ENCODE measurements at places on chromosomes 2 and 18.

DNA sequence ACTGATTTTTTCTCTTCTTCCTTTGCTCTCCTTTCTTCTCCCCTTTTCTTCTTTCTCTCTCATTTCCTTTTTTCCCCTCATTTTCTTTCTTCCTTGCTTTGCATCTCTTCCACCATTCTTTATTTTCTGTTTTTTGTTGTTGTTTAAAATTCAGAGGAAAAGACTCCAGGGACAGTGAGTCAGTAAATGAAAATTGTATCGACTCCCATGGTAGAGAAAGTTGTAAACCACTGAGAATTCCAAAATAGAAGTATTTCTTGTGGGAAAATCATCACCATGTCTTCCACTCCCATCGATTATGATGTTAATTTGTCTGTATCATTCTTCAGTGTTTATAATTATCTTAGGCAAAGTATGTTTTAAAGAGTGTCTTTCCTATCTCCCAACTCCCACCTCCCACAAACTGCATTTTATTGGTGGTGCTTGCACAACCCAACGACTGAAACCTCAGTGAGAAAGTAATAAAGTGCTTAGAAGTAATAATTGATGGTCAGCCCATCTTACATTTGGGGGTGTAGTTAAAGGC is 134.3 kb downstream of the IRS1 start:
- no peak for DNase-seq

- peak; percentile 90 for DNase-seq
These were observed 14.1 kb upstream of the KLF11 start for GRCh38 chr2:10028988-10029874.

DNA sequence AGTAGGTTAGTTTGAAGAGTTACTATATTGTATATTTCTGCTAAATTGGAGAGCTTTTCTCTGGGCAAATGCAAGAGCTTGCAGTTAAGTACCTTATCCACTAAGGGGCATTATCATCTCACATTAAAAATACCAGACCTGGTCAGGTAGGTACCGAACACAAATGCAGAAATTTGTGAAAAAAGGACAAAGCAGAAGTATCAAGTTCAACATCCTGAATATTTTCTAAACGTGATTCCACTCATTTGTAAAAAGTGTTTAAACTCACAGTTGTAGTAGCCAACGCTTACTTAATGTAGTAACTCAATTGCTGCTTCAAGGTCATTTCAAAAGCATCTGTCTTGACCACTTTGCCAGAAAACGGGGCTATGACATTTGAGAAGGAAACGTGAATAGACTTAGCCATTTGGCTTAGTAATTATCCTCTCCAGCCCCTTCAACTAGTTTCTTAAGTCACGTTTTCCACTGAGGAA is 52.1 kb downstream of the CYRIA start:
- DNase-seq: peak; percentile 64

GRCh38 chr2:83595121-83595690 is 863.9 kb downstream of the SUCLG1 start:
- no peak for DNase-seq

- DNase-seq: no peak
These were observed 142.2 kb downstream of the DYSF start for GRCh38 chr2:71595569-71595968.

DNA sequence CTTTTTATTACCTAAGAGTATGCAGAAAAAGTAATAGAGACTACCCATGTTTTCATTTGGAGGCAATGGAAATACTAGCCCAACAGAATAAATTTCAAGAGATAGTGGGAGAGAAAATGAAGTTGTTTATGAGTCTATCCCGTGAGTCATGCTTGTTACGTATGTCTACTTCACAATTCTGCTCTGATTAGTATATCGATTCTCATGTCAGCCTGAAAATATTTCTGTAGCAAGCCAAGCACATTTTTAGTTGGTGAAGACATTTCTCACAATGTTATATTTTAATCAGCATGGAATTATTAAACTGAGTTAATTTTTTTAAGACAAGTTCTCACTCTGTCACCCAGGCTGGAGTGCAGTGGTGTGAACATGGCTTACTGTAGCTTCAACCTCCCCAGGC is 346.1 kb downstream of the RPRM start:
- no peak for DNase-seq

DNA sequence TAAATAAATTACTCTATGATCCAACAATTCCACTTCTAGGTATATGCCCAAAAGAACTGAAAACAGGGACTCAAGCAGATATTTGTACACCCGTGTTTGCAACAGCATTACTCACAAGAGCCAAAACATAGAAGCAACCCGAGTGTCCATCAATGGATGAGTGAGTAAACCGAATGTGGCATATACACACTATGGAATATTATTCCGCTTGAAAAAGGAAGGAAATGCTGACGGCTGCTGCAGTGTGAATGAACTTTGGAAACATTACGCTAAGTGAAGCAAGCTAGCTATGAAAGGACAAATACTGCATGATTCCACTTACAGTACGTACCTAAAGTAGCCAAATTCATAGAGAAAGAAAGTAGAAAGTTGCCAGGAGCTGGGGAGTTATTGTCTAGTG is 32.2 kb downstream of the MREG start:
- DNase-seq: no peak

DNA sequence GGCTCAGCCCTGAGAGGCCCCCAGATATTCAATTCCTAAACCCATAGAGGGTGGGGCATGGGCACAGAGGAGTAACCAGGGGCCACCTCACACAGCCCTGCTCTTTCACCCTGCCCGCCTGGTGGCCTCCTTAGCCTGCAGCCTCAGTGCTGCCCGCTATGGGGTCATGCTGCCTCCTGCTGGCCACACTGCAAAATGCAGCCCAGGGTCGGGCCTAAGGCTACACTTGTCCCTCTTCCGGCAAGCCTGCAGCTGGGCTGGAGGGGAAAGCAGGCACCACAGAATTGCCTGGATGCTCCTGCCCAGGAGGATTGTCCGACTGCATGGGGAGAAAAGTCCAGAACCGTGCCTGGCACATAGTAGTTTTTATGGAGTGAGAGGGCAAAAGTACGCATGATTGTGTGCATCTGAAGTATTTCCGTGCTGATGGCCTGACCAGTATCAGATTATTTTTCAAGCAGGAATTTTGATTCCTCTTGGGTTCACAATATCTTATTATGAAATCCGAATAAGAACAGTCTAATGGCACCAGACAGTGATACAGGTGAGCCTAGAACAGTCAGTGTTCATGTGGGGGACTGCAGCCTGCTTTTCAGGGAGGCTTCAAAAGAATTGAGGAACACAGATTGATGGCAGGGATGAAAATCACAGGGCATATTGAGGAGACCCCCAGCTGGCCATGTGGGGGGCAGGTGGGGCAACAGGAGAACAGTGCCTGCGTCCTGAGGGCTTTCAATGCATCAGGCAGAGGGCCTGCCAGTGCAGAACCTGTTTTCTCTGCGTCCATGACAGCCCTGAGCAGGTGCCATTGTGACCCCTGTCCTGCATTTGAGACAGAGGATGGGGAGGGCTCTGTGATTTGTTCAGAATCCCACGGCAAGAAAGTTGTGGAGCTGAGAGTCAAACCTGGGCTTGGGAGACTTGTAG is 51.2 kb upstream of the ALPP start:
- peak; percentile 84 for DNase-seq

- DNase-seq: peak; percentile 28
These were observed 37.7 kb upstream of the MEX3C start for GRCh38 chr18:51235009-51235789.

- peak; percentile 52 for DNase-seq
These were observed 121.1 kb downstream of the ACOXL start for GRCh38 chr2:110853516-110853915.

DNA sequence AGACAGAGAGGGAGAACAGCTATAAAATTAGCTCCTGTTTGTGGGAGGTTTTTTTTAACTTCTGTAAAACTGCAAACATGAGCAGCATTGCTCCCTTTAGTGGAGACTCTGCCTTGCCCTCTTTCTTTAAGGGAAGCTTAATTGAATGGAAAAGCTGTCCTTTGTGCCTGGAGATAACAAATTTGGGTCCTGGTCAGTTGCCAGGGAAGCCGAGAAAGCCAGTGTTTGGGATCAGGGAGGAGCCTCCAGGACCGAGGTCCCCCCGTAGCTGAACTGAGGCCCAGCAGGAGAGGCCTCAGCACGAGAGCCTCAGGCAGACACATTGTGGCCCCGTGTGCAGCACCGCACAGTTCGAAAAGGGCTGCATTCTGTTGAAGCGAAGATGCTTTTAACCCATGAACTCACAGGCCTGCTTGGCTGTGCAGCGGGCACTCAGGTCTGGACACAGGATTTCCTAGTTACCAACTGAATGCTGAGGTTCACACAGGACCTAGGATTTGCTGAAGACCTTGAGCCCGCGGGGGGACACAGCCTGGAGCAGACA is 369.7 kb downstream of the DCDC2C start:
- DNase-seq: no peak

GRCh38 chr18:44841221-44841620 is 160.5 kb downstream of the SETBP1 start:
- no peak for DNase-seq

- no peak for DNase-seq
These were observed 384.7 kb downstream of the ERBB4 start for GRCh38 chr2:212153923-212154322.

- no peak for DNase-seq
These were observed 67.7 kb upstream of the CTLA4 start for GRCh38 chr2:203799908-203800307.

GRCh38 chr2:219003267-219003634 is 10.0 kb upstream of the CRYBA2 start:
- no peak for DNase-seq

DNA sequence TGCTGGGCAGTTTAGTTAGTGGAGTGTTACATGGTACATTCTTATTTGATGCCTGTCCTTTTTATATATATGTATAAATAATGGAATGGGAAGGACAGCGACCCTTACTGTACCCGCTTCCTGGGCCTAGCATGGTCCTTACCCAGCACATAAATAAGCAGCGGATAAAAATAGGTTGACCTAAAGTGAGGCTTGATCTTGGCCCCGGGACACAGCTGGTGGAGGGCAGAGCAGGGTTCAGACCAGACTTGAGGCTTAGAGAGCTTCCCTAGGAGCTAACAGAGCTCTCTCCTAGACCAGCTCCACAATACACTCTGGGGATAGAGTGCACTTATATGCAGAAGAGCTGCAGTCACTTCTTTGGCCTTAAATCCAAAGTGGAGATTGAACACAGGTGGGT is 46.9 kb upstream of the RPL31 start:
- DNase-seq: no peak

DNA sequence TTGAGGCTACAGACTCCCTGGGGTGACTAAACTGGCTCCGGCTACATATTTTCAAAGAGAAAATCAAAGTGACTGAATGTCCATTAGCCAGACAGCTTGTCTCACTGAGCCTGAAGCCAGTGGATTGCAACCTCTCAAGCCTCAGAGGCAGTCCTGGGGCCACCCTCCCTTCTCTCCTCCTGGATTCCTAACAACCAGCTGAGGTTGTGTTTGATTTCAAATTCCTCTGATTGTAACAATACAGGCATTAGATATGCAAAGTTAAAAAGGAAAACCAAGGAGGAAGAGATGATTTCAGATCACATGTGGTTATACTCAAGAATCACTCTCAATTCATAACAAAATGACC is 101.0 kb upstream of the LMAN1 start:
- DNase-seq: no peak

Measured in OCI-M1 (cell line).